Esophagus (tissue), 2 donors: ENCODE measurements at places on chromosomes 16 and 17. TPM values are rescaled to one million over a fixed set of nuclear protein-coding genes. Genes with fewer than 3 reads are reported as not detected.

The RNF227 gene
- polyA plus RNA-seq = 3.5 TPM

The CCT6B gene
- polyA plus RNA-seq = 0.80 TPM

The KRT17 gene
- 191 TPM for polyA plus RNA-seq

The CHST5 gene
- polyA plus RNA-seq = 0.10 TPM

The SCNN1G gene
- 6.1 TPM for polyA plus RNA-seq

The OVCA2 gene
- polyA plus RNA-seq = 38.4 TPM

The KIAA0753 gene
- 5.8 TPM for polyA plus RNA-seq

The FA2H gene
- 4.8 TPM for polyA plus RNA-seq

The ABCA9 gene
- 0.69 TPM for polyA plus RNA-seq

The HEXIM2 gene
- polyA plus RNA-seq = 3.7 TPM

The DNAH2 gene
- 0.06 TPM for polyA plus RNA-seq

The CTRB1 gene
- polyA plus RNA-seq = 0.34 TPM
